ENCODE measurements at places on chromosomes 12 and 14.
A peak's percentile ranks its signal among the peaks of the same experiment; 100 is the strongest.

DNA sequence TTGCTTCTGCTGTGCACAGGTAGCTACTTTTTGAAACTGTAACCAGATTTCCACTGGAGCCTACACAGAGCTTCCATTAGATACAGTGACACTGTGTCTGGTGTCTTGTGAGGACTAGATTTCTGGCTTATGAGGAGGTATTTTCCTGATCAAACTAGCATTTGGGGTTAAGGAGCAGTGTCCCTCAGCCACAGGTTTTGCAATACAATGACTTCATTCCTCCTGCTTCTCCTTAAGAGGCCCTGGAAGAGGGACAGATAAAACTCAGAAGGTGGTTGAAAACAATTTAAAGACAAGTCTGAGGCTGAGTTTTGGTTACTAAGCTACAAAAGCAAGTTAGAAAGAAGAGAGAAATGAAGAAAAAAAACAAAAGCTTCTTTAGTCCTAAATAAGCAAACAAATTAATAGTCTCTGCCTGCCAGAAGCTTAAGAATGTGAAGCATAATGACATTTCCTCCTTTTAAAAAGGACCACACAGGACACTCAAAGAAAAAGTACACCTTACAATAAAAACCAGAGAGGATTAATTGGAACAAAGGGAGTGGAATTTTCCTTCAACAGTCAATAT lies 53.0 kb downstream of the PKP2 start:
- DNase-seq: no peak

DNA sequence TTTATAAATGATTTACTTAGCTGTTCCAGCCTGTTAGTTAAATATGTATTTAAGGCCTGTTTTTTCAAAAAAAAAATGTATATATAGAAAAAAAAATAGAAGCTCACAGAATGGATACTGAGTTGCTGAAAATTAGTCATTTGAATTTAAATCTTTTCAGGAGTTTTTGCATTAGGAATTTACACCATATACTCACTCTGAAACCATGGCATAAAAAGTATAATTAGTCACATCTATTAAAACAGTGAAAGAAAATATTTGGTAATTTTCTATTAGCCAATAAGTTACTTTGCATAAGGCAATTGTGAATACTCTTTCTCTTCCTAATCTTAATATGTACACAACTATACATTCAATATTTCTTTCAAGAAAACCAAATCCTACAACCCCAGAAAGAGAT lies 51.9 kb downstream of the HMGA2 start:
- no peak for DNase-seq

GRCh38 chr14:69719501-69719951 lies 47.4 kb upstream of the SRSF5 start:
- DNase-seq: no peak

- DNase-seq: no peak
Observed at GRCh38 chr12:102602521-102602920, 122.2 kb upstream of the IGF1 start.

GRCh38 chr14:23245282-23245681 lies 7.5 kb downstream of the RNF212B start:
- no peak for DNase-seq

DNA sequence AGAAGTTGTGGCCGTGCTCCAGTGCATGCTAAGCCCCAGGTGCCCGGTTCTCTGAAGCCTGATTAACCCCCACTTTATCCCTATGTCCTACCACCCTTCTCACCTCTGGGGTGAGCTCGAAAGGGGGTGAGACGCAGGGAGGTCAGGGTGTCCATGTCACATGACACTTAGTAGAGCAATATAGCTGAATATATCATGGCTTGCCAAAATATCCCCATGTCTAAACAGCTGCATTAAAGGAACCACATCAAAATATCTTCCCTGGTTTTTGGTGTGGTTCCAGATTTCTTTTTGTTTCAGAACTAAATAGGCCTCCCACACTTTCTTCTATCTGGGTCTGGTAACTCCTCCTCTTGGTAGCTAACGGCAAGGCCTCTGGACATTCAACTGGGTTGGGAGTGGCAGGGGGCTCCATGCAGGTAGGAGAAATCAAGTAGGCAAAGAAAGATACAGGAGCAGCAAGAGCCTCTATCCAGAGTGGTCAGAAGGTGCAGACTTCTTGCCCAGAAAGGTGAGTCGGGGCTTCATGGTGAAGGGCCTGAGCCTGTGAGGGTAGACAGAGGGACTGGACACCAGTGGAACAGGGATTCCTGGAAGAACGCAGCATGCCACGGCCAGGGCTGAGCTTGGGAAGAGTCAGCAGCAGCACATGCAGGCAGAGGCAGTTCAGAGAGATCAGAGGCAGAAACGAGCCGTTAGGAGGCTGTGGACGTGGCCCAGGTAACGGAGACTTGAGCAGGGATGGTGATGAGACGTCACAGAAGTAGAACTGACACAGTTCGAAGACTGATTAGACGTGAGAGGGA lies 202.8 kb upstream of the DIO3 start:
- no peak for DNase-seq

DNA sequence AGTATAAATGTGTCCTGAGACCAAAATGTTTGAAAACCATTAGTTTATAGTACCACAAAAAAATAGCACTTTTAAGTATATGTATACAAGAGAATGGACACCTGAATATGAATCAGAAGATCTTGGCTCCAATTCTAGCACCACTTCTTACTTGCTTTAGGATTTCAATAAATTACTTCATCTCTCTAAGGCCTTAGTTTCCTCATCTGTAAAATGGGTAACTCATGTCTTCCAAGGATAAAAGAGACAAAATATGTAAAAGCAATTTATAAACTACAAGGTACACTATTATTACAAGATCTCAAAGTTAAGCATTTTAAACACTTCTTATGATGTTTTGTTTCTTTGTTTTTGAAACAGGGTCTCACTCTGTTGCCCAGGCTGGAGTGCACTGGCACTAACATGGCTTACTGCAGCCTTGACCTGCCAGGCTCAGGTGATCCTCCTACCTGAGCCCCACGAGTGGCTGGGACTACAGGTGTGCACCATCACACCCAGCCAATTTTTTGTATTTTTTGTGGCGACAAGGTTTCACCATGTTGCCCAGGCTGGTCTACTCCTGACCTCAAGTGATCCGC lies 9.4 kb downstream of the DUSP16 start:
- no peak for DNase-seq

GRCh38 chr12:32402170-32402569 lies 2.8 kb downstream of the FGD4 start:
- DNase-seq: no peak

DNA sequence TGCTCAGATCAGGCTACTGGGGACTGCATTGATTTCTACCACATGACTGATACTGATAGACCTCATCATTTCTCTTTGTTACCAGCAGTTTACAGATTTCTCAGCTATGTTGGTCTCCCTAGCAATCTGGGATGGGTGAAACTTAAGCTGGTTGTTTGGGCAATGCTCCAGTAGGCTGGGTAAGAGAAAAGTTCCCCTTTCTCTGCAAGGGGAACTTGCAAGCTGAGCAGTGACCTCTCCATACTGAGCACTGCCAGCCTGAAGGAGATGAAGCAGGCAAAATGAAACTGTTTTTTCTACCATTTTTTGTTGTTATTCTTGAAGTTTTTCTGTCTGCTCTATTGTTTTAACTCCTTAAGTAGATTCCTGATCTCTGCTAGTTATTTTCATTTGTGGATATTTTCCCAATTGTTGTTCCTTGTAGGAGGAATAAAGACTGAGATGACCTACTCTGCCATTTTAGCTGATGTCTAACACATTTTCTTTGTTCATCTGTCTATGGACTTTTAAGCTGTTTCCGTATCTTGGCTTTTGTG lies 1.3 kb upstream of the OR4M1 start:
- no peak for DNase-seq

- DNase-seq: no peak
Observed at GRCh38 chr12:40559865-40560264, 132.4 kb upstream of the CNTN1 start.

DNA sequence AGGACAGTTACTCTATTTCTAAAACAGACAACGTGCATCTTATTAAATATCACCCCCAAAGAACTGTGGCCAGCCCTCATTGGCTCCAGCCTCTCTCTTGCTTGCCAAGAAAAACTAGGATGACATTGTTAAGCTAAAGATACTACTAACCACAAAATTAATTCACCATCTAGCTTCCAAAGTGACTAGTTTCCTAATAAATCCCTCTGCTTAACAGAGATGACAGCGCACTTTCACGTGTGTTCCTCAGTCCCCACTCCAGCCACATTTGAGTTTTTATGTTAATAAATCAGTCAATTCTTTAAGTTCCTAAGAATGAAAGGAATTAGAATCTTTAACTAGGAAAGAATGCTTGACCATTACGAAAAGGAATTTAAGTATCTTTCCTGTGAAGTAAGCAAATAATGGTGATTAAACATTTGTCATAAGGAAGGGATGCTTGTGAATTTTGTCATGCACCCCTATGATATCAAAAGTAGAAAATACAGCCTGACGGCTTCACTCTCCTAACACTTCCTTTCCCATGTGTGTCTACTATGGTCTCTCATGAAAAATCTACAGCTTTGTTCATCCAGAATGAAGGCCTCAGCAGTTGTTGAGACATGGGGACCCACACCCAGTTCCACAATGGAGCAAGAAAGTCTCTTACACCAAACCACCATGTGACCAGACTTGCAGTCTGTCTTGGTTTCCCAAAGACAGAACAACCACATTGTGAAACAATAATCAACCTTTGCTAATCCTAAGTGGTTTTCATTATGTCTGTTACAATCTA lies 8.1 kb downstream of the CORO1C start:
- DNase-seq: no peak

DNA sequence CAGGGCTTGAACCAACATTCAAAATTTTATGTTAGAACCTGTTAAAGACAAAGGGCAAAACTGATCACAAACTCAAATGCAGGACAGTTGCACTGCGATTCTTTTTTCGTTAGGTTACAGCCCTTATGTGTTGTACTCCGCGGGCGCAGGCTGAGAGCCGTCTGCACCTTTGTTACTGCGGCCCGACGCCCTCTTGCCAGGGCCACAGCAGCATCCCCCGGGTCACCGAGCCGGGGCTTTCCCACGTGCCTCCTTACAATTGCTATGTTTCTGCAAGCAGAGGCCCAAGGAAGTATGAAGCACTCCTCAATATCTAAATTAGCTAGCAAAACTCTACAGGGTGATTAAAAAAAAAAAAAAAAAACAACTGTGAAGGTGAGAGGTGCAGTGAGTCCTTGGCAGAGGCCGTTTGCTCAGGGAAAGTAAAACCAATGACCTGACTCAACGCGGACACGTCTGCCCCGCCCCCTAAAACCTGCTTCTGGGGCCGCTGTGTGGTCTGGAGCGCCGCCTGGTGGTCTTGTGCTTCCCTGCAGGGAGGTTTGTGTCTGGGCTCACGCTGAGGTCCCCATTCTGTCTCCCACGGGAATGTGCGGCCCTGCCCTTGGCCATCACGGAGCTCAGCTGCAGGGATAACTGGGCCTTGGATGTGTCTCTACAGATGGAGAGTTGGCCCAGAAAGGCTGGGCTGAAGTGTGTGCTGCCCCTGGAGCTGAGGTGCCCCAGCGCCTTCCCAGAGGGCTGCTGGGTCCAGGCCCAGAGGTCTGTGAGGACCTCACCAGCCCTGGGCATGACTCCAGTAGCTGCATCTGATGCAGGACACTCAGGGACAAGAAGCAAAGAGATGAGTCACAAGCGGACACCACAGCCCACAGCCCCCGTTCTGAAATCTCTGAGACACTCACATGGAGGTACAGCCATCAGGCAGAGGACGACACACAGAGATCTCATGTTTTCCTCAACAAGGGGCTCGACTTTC lies 418.5 kb downstream of the TMEM121 start:
- peak; percentile 63 for DNase-seq

GRCh38 chr12:3129301-3130056 lies 52.3 kb downstream of the TSPAN9 start:
- DNase-seq: no peak

DNA sequence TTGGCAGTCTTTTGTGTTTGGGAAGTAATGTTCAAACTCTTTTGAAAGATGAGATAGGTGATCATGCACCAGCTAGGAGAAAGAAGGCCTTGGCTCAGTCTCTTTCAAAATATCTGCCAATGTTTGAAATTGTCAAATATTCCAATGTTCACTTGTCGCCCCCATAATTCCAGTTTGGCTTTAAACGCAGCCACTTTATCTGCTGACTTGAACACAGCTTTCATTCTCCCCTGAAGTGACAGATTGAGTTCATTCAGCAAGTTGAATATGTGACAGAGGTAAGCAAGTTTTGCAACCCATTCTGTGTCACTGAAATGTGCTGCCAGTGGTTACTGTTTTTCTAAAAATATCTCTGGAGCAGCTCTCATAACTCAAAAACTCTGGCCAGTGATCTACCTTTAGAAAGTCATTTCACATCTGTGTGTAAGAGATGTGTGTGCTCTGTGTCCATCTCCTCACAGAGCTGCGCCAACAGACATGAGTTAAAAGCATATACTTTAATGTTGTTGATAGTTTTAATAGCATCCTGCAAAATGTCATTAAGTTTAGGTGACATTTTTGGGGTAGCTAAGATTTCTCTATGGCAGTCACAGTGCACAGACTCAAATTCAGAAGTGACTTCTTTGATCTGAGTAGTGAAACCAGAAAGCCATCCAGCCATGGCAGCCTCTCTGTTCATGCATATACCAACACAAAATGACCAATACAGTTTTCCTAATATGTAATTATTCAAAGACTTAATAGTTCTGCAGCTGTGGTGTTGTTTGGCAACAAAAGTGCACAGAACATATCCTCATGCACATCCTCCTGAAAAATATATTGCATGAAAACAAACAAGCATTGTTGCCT lies 614.3 kb upstream of the MIS18BP1 start:
- no peak for DNase-seq

GRCh38 chr12:67735868-67736267 lies 87.3 kb downstream of the DYRK2 start:
- no peak for DNase-seq

- DNase-seq: no peak
Observed at GRCh38 chr12:67047634-67048033, 221.5 kb upstream of the CAND1 start.

DNA sequence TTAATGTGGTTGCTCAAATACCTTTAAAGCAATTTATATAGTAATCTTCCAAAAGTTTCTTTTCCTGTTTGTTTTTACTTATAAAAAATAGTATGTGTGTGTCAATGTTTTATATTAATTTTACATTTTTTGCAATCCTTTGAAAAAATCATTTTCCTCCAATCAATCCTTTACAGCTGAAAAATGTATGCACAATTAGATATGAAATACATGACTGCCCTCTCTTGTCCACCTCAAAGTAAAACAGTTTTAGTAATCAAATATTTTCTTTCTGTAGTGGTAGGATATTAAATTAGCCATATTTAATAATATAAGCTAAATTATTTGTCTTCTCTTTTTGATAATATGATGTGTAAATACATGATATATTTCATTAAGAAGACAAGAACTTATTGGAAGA lies 269.9 kb downstream of the ADAMTS20 start:
- no peak for DNase-seq

GRCh38 chr14:55245657-55246268 lies 25.5 kb upstream of the FBXO34 start:
- DNase-seq: no peak

- DNase-seq: no peak
Observed at GRCh38 chr14:57262117-57262516, 6.6 kb downstream of the EXOC5 start.
